Keratinocyte (primary cell): ENCODE measurements at places on chromosomes 12 and 14.

DNA sequence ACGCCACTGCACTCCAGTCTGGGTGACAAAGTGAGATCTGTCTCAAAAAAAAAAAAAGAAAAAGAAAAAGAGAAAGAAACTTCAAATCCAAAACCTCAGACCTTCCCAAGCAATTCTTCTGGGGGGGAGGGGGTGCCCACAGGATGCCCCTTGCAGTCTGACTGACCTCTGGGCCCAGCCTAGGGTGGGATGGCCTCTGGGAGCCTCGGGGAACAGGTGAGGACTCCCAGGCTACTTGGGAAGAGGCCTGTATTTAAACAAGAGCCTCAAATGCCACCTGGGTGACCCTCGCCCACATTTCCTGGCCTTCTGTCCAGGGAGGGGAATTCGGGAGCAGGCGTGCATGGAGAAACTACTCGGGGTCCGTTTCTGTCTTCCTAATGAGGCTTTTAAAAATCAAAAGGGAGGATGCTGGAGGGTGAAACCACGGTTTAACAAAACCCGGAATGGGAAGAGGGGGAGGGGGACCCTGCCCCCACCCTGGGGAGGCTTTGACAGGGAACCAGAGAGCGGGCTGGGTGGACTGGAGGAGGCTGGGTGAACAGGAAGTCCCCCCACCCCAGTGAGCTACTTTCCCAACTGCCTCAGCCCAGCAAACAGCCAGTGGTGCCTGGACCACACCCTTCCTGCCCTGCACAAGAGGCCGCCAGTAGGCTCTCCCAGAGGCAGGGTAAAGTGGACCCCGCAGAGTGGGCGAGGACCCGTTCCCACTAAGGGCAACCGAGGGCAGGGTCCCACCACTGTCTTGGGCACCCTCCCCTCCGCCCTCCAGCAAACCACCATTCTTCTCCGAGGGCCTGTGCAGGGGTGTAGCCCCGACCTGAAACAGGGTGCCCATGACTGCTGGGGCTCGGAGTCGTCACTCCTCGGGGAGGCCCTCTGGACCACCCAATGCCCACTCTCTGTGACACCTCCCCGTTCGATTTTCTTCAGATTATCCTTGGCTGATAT, 1.5 kb upstream of the FBRSL1 start:
- H3K4me3 ChIP-seq, result no peak overlapping the region
- no peak for DNase-seq
- no peaks in the 10 kb centered on the region for H3K36me3 ChIP-seq
- peaks cover 23% of the 10 kb centered on the region for H3K4me1 ChIP-seq
- peaks cover 36% of the 10 kb centered on the region for H3K27me3 ChIP-seq

DNA sequence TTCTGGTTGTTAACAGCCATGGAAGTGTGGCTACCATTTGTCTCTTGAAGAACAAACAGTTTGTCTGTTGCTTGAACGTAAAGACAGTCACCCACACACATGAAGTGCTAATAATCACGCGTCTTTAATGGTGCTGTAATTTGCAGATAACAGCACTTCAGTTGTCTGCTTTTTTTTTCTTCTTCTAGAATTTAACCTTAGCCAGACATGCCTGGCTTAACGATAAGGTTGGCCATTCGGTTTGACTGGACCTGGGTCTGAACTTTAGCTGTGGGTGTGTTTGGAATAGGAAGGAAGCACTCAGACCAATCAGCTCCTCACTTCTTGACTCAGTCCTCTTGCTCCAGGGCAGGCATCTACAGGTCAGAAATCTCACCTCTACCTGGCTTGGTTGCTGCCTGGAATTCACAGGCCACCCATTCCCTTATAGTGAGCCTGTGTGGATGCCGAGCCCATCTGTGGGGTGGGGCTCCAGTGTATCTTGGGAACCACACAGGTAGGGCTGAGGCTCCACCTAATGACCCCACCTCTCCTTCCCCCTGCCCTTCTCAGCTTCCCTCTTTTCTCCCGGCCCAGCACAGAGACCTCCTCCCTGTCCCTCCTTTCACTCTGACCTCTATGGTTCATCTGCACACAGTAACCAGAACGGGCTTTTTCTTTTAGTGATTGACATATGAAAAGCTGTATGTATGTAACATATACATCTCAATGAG, 246.4 kb upstream of the PWP1 start:
- H3K4me1 ChIP-seq, result peaks cover 29% of the 10 kb centered on the region
- no peaks in the 10 kb centered on the region for H3K36me3 ChIP-seq
- DNase-seq, result no peak
- no peak overlapping the region for H3K27ac ChIP-seq

DNA sequence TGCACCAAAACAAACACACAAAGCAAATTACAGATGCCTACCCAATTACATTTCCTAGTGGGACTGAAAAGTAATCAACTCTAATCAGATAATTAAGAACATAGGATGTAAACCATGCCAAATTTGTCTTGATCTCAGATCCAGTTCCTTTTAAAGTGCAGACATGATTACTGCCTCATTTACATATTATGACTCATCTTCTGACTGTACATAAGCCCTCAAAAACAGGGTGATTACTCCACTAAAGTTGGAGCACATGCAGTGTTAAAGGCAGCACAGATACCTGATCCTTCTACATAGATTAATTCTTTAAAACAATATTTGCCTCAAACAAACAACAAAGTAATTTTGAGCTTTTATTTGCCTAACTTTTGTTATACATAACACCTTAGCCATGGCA, 337.2 kb downstream of the RPS29 start:
- H3K27me3 ChIP-seq, result no peaks in the 10 kb centered on the region
- no peak for DNase-seq
- no peak overlapping the region for H3K4me3 ChIP-seq
- H3K36me3 ChIP-seq, result no peaks in the 10 kb centered on the region

DNA sequence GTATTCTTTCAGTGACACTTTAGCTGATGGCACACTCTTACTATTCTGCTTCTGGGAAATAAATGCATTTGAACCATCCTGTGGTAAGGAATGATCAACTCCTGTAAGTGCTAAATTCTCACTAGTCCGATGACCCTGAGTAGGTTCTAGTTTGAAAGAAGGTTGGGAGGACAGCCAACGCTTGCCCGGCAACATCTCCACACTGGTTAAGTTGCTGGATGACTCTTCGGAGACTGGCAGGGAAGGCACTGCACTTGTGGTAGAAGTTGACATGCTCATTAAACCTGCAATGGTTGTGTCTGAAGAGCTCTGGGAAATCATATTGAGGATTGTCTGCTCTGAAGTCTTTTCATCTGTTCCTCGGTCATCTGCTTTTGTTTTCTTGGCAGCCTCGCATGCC, 12.0 kb upstream of the KANSL2 start:
- no peak for DNase-seq
- H3K27ac ChIP-seq, result no peak overlapping the region
- H3K36me3 ChIP-seq, result peaks cover 35% of the 10 kb centered on the region

- H3K27me3 ChIP-seq, result no peaks in the 10 kb centered on the region
- no peak for DNase-seq
- H3K27ac ChIP-seq, result peak within 1 kb of the TSS; percentile 97
- H3K4me3 ChIP-seq, result peak within 1 kb of the TSS; percentile 89
These were observed at the start of gene PALS1 for GRCh38 chr14:67241411-67242167. PALS1 (plus strand) TSS chr14:67241435; CDS start chr14:67279171, 37,736 bp downstream.

GRCh38 chr14:20682435-20683124, 1.8 kb upstream of the RNASE4 start:
- H3K4me3 ChIP-seq, result peak overlapping the region; percentile 87
- H3K36me3 ChIP-seq, result no peaks in the 10 kb centered on the region
- H3K4me1 ChIP-seq, result peaks cover 19% of the 10 kb centered on the region
- peak overlapping the region; percentile 90 for H3K27ac ChIP-seq

GRCh38 chr12:51368640-51369517, 22.3 kb downstream of the GALNT6 start:
- H3K27me3 ChIP-seq, result no peaks in the 10 kb centered on the region
- H3K4me1 ChIP-seq, result peaks cover 31% of the 10 kb centered on the region
- DNase-seq, result no peak
- no peak overlapping the region for H3K27ac ChIP-seq

- H3K36me3 ChIP-seq, result peaks cover 1% of the 10 kb centered on the region
- H3K27me3 ChIP-seq, result no peaks in the 10 kb centered on the region
- peak; percentile 55 for DNase-seq
These were observed 18.5 kb upstream of the GPRC5A start for GRCh38 chr12:12872934-12873275.

DNA sequence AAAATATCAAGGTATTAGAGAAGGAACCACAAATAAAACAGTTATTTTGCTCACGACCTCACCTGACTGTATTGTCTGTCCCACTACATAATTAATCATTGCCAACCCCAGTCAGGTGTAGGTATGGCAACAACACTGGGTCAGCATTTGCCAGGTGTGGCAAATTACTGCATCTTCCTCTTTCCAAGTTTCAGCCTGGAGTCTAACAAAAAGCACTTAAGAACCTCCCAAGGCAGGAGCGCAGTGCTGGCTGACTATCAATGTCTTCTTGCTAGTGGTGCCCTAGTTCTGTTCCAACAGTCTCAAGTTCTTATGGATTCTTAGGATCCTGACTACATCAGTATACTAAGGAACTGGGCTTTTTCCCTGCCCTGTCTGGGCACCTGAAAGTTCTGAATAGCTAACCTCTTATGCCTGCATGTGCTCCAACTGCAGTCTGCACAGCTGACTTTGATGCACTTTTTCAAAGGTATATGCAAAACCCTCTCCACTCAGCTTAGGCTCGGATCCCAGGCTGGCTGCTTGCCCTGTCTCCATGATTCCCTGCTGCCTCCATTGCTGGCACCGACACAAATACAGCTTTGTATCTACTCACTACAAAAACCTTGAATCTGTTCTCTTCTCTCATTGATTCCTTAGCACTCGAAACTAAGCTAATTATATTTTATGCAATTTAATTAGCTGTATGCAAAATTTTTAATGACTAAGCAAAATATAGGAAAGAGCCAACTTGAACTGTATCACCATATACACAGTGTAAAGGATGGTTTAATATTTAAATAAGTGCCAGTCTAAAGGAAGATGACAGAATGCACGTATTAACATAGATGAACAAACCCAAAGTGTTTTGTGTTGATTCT, 113.3 kb downstream of the PRKD1 start:
- H3K36me3 ChIP-seq, result no peaks in the 10 kb centered on the region
- no peak overlapping the region for H3K27ac ChIP-seq
- H3K4me1 ChIP-seq, result no peaks in the 10 kb centered on the region

DNA sequence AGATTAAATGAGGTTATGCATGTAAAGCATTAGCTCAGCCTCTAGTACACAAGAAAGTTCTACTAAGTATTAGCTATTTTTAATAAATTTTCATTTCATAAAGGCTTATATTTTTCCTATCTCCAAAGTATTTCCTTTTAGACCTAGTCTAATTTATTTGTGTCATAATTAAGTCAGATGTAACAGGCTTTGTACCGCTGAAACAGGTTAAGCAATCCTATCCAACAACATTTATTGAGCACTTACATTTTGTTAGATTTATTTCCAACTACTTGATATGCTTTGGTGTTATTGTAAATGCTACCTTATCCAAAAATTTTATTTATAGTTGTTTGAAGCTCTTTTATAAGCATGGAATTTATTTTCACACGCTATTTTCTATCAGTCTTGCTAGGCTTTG, 1.8 kb upstream of the PARP2 start:
- no peak for DNase-seq
- peak overlapping the region; percentile 97 for H3K27ac ChIP-seq
- no peak overlapping the region for H3K4me3 ChIP-seq

DNA sequence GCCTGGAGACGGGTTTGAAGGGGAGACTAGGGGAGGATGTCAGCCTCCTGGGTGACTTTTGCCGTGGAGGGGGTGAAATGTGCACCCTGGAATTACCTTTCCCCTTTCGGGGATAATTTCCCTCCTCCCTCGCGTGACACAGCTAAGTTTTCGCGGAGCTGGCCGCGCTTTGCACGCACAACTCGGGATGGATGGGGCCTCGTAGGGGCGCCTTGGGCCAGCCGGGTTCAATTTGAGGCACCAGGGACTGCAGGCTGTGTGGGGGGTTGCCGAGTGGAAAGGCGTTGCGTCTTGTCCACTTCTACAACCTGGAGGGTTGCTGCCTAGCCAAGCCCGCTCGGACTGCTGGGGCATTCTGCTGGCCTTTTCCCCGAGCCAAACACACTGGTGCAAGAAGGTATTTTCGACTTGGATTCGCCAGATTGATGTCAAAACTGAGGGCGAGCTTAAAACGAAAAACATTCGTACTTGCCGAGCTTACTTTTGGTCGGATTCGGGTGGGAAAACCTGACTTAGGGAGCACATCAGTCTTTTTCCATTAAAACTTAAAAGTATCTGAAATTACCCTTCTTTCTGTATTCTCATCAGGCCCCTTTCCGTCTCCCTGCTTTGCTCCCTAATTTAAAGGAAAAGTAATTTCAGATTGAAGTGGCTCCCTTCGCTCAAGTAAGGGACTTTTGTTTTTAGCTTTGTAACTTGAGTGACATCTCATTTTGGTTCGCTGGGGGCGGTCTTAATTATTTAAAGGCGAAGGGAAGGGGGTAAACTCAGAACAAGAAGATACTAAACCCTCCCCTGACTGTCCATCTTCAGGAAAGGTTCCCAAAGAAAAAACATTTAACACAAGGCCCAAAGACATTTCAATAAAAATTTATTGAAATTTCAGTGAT, 14.3 kb downstream of the TBX3 start:
- H3K27me3 ChIP-seq, result peaks cover 22% of the 10 kb centered on the region
- no peak overlapping the region for H3K27ac ChIP-seq
- DNase-seq, result no peak
- no peak overlapping the region for H3K4me3 ChIP-seq
- H3K4me1 ChIP-seq, result peaks cover 5% of the 10 kb centered on the region

DNA sequence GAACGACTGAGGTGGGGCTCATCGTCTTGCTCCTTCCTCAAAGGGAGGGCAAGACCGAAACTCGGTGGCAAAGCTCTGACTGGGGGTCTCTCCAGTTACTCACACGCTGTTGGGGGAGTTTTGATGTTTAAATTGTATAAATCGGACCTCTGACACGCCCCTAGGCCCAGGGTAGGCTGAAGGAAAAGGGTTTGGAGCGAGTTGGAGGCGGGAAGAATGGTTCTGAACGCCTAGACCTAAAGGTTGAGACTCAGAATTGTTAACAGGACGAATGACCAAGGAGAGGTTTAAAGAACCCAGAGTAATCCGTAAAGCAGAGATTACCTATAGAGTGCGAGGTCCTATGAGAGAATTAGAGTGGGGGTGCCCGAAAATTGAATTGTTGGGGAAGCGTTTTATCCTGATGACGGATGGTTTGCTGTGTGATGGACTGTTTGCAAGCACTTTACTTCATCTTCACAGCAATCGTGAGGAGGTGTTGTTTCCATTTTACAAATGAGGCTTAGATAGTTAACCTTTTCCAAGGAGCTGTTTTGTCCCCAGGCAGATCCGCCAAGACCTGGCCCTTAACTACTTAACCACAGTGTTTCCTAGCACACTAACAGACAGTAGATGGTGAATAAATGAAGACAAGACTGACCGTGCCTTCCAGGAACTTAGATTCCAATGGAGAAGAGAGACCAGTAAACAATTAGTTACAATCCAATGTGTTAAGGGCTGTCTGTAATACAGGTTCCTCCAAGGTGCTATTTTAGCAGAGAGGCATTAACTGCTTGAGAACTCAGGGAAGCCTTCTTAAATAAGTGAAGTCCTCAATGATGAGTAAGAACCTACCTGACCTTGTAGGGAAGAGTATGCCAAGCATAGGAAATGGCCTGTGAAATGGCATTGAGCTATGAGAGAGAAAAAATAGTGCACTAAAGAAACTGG, 929 bp upstream of the UBE2N start:
- peaks cover 35% of the 10 kb centered on the region for H3K4me1 ChIP-seq
- H3K36me3 ChIP-seq, result no peaks in the 10 kb centered on the region
- DNase-seq, result no peak
- H3K27me3 ChIP-seq, result no peaks in the 10 kb centered on the region

- H3K27ac ChIP-seq, result no peak overlapping the region
- no peak overlapping the region for H3K4me3 ChIP-seq
- peaks cover 4% of the 10 kb centered on the region for H3K36me3 ChIP-seq
- H3K4me1 ChIP-seq, result peaks cover 3% of the 10 kb centered on the region
- no peak for DNase-seq
These were observed 3.6 kb downstream of the COQ6 start for GRCh38 chr14:73953731-73954130.
